ENCODE measurements at places on chromosomes 16 and 17.

GRCh38 chr16:13856398-13856797 is 63.6 kb upstream of the ERCC4 start:
- DNase-seq = no peak

DNA sequence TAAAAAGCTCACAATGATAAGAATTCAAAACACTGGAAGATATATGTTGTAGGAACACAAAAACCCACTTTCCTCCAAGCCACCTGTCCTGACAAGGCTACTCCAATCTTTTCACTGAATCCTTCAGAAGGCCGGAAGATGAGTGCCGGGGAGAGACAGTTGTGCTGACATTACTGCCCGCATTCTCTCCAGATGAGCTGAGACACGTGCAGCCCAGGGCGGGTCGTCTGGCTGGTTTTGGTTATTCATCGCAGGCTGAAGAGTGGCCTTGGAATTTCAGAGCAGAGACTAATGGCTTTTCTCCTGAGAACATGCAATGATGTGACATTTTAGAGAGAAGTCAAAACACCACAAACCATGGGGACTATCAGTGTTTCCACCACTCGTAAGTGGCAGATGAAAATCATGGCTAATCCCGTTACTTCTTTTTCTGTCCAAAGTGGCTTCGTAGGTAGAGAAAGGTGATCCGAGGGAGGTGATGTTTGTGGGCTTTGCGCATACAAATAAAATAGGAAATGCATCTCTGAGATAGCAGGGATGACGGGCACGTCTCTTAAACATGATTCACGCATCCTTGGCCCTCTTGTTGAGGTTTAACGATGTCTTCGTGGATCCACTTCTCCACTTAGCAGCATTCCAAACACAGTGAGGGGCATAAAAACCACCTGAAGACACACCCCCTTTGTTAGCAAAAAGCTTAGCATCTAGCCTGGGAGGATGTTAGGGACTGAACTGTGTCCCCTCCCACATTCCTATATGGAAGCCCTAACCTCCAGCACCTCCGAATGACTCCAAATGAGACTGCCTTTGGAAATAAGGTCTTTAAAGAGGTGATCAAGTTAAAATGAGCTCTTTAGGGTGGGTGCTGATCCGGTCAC is 134.0 kb downstream of the IRX3 start:
- no peak for DNase-seq

GRCh38 chr17:8186787-8187516 is 3.0 kb downstream of the BORCS6 start:
- DNase-seq = peak; percentile 92

DNA sequence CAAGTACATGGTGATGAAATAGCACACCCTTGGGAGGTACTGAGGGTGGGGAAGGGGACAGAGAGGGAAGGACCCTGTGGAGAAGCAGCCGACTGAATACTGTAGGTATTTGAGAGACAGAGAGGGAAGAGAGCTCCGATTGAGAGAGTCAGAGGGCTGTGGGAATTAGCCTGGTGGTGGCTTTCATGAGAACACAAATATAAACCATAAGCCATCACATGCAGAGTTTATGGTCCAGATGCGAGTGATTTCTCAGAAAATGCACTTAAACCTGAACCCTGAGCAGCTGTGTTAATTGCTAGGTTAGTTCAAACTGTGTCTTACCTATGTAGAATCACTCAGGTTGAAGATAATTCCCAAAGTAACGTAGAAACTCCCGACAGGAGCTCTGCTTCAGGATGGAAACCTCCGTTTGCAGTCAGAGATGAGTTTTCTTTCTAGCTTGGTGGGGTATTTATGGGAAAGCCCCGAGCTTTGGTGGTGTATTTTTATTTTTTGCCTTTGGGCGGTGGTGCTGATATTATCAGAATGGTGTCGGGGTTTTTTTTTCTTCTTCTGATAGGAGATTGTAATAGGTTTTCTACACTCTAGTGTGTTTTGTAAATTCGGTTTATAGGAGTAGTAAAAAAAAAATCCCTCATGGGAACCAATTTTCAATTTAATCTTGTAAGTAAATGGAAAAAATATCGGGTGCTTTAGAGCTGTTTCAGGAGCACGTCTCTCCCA is 184.9 kb upstream of the CACNG5 start:
- DNase-seq = no peak

GRCh38 chr17:34199932-34200534 is 55.1 kb upstream of the CCL2 start:
- peak; percentile 90 for DNase-seq

DNA sequence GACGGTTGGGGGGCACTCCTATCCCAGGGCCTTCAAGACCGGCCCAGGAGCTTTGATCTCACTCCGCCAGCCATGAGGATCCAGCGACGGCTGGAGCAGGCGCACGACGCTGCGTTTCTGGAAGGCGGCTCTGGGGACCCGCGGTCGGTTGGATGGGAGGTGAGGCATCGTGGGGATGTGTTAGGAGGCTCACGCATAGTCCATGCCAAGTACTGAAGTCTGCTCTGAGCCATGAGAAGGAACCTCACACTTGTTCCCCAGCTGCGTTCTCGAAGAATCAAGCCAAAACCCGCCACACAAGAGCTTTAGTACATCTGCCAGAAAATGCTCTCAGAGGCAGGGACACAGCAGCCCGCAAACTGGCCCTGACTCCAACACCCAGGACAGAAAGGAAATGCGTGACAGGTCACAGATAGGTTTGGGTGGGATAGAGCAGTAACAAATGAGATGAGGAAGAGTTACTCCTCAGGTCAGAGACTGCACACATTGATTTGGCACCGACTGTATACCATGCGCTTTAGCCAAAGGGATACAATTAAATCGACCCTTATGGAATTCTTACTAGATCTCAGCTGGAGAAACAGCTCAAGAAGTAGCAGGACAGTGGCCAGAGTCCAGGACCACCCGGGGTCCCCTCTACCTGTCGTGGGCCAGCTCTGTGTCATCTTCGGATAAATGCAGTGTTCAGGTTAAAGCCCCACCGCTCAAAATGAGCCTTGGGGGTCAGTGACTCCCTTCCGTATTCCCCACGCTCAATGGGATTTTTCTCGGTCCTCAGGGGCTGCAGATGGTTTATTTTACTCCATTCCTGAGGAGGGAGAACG is 6.7 kb upstream of the GSG1L start:
- DNase-seq = no peak

DNA sequence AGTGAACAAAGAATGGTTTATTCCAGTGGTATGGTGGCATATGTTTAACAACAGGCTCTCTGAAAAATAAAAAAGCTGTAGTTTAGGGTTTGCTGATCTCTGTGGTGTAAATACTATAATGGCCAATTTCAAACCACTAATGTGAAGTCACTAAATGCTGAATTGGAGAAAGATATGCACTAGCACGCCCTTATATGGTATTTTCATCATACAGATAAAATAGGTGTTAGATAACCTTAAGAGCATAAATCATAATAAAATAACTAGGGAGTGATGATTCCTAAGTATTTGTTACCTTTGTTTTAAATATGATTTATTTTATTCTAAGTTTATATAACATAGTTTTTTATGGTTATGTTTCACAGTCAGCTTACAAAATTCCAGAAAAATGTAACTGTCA is 17.2 kb downstream of the NLK start:
- DNase-seq = no peak

GRCh38 chr17:12963505-12963904 is 54.3 kb downstream of the ELAC2 start:
- DNase-seq = no peak

DNA sequence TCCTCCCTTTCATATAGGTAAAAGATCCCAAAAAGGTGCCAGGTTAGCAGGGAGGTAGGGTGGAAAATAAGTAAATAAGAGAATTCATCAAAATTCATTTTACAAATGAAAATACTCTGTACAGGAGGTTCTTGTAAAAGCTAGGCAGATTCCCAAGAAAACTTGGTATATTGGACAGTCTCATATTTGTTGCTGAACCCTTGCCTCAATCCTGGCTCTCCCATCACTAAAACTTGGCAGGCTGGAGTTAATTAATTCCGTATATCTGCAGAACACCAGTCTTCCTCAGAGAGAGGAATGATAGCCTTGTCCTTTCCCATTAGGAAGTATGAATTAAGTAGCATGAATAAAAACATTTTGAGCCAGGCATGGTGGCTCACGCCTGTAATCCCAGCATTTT is 66.2 kb upstream of the MTMR4 start:
- no peak for DNase-seq

DNA sequence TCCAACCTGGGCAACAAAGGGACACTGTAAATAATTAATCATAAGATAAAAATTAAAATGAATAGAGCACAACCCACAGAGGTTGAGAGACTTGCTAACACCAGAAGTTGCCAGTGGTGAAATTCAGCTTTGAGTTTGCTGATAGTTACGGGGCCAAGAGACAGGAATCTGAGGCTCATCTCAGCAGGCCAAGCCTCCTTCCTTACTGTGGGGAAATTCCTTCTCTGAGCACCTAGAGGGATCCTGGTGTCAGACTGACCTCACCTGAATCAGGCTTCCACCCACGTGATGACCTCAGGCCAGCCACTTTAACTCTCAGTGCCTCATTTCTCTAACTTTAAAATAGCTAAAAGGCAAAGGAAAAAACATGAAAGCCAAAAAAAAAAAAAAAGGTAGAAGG is 4.7 kb downstream of the ABAT start:
- DNase-seq = no peak

- no peak for DNase-seq
Measured at GRCh38 chr16:1662543-1662942, 15.5 kb upstream of the JPT2 start.

DNA sequence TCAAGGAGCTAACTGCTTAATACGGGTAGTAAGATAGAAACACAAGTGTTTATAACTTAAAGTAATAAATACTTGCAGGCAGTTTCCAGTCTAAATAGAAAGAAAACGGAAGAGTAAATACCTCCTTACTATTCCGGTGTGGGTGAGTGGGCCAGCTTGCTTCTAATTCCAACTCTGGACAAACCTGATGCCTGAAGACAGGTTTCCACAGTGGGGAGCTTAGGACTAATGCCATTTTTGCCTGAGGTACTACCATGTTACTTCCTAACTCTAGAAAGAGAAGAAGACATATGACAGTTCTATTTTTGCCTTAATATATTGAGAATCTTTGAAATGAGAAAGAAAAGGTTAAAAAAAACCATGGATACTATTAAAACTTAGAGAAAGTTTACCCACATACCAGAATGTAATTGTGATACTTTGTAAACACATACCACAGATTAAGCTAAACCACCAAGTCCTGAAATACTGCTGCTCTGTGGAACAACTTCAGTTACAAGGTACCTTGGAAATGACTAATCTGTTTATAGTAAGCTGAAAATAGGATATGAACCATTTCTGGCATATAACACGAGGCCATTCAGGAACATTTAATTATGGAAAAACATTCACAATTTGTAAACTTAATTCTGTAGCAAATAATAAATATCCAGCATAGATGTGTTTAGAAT is 70.2 kb downstream of the ZZEF1 start:
- DNase-seq = peak; percentile 81

- DNase-seq = no peak
Measured at GRCh38 chr17:75086496-75087181, 1.1 kb upstream of the SLC16A5 start.

DNA sequence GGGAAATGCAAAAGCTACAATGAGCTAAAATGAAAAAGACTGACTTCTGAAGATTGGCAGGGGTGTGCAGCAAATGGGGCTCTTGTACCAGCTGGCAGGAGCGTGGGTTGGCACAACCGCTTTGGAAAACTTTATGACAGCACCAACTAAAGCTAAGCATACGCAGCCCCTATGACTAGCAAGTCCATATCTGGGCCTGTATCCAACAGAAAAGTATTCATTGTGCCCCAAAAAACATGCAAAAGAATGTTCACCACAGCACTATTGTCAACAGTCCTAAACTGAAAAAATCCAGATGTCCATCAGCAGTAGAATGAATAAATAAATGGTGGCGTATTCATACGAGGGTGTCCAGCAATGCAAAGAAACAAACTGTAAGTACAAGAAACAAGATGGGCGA is 22.6 kb upstream of the ITGA3 start:
- DNase-seq = peak; percentile 63

DNA sequence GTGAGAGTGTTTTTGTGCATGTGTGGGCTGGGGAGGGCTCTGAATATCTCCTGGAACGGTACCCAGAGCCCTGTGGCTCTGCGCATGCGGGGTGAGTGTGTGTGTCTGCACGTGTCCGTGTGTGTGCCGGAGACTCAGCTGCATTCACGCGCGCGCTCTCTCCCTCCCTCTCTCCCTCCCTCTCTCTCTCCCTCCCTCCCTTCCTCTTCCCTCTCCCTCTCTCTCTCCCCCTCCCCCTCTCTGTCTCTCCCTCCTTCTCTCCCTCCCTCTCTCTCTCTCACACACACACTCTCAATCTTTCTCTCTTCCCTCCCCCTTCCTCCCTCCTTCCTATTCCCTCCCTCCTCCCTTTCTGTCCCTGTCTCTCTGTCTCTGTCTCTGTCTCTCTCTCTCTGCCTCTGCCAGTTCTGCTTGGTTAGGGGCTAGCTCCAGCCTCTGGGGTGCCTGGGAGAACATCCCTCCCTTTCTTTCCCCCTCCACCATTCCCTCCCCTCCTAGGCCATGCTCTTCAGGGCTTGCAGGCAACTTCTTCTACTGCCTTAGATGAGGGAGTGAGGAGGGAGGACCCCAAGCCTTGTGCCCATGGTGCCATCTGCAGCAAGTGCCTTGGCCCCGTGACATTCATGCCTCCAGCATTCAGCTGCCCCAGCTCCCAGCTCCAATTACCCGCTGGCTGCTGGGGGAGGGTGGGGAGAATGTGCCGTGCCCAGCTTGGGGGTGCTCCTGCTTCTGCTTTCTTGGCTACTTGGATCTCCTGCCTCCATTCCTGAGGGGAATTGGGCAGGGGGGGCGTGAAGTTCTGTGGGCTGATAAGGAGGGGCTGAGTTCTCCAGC is 6.4 kb downstream of the THRA start:
- peak; percentile 92 for DNase-seq

- no peak for DNase-seq
Measured at GRCh38 chr16:56989988-56990387, 631 bp downstream of the NLRC5 start.

GRCh38 chr16:29915590-29916247 is 10.3 kb downstream of the KCTD13 start:
- no peak for DNase-seq

DNA sequence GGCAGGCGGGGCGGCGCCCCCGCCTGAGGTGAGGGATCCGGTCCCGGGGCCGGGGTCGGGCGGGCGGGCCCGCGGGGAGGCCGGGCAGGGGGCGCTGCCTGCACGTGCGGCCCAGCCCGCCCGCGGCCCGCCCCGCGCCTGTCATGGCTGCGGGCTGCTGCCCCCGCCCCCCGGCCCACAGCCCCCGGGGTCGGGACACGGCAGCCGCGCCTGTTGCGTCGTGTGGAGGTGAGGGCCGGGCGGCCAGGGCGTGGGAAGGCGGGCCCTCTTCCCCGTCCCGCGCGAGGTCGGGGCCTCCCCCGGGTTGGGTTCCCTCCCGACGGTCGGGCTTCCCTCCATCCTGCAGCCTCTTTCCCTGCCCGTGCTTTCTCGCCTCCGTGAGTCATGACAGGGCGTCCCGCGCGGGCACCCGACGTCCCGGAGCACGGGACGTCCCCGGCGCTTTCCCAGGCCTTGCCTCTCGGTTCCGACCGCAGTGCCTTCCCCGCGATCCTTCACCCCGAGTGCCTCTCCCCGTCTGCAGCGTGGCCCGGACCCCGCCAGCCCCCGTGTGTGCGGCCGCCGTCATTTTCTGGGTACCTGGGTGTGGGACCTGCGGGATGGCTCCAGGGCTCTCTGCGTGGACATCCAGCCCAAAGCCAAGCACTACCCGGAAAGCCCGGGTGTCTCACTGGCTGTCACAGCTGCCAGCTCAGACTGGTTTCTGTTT is 76.7 kb downstream of the CHD9 start:
- peak; percentile 83 for DNase-seq

- no peak for DNase-seq
Measured at GRCh38 chr17:78353834-78354233, 6.0 kb downstream of the SOCS3 start.
